ENCODE measurements at places on chromosomes 3 and 15.
A peak's percentile ranks its signal among the peaks of the same experiment; 100 is the strongest.

DNA sequence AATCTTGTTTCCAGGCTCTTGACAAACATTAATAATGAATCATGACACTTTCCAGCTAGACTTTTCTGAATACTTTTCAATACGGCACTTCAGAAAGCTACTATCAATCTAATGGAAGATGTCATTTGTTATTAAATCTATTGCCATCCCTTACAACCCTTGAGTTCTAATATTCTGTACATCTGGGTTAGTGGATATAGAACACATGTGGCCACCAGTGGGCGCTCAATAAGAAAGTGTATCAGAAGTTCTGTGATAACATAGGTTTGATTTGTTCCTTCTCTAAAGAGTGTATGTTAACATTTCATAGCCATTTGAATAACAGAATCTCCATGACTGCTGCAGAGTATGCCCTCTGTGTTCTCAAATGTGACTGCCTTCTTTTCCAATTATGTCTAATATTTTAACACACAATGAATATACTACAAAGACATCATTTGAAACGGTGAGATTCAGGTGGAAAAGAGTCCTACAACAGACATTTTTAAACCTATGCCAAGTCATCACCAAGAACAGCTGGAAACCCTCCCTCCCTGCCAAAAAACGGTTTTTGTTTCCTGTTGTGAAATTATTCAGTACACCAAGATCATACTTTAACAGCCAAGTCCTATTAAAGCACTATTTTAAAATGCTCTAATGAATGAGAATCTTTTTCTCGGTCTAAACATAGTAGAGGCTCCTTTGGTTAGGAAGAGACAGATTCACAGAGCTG, 22.2 kb downstream of the ALDH1A2 start:
- DNase-seq: no peak

- no peak for DNase-seq
These were observed 114.2 kb downstream of the EBLN2 start for GRCh38 chr3:73175698-73176097.

GRCh38 chr3:111210003-111210711, 138.5 kb downstream of the NECTIN3 start:
- no peak for DNase-seq

- peak; percentile 28 for DNase-seq
These were observed 73.5 kb downstream of the MGLL start for GRCh38 chr3:127748754-127749327.

DNA sequence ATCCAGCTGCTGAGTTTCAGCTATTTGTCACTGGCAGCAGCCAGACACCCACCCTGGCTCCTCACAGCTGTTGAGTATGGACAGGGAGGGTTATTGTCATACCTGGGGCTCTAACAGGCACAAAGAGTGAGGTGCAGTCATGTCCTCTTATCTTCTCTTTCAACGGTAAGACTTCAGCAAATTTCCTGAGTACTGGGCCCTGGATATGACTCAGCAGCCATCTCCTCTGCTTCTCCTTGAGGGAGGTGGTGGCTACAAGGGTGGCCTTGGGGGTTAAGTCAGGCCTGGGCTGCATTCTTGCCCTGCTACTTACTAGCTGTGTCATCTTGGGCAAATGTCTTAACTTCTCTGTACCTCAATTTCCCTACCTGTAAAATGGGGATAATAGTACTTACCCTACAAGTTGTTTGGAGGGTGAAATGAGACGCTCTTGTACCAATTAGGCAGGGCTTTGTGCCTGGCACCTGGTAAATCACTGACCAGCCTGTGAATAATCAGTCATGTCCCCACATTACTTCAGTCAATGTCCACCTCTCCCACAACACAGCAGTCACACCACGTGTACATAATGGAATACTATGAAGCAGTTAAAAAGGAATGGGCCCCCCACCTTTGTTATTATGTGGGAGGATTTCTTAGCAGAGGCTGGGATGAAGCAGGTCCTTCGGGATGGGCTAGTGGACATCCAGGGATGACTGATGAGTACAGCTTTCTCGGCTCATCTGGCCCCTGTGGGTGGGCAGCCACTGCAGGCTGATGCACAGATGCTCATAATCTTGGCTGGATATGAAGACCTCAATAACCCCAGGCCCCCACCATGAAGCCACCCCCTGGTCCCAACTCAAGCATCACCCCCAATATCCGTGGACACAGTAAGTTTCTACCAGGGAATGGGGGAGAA, 528.8 kb downstream of the SHQ1 start:
- no peak for DNase-seq

DNA sequence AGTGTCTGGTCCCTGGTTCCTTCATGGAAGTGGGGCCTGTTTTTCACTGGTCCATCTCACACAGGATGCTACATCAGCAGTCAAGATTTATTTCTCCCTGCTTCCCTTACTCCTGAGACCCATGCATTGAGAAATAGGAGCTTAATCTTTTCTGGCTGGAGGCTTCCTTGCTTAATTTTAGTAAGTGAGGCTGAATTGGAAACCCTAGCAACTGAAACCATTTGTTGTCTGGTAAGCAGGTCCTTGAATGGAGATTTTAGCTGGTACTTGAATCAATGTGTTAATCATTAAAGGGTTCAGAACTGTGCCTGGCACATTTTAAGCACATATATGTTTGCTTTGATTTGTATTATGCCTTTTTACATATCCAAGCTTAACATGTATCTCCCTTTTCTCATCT, 20.2 kb upstream of the MEF2A start:
- DNase-seq: no peak

- no peak for DNase-seq
These were observed 2.6 kb downstream of the ZBTB47 start for GRCh38 chr3:42655980-42656679.

GRCh38 chr3:126415661-126416591, 21.2 kb downstream of the CFAP100 start:
- DNase-seq: peak; percentile 3

- peak; percentile 57 for DNase-seq
These were observed 37.3 kb upstream of the RFTN1 start for GRCh38 chr3:16550676-16551341.

DNA sequence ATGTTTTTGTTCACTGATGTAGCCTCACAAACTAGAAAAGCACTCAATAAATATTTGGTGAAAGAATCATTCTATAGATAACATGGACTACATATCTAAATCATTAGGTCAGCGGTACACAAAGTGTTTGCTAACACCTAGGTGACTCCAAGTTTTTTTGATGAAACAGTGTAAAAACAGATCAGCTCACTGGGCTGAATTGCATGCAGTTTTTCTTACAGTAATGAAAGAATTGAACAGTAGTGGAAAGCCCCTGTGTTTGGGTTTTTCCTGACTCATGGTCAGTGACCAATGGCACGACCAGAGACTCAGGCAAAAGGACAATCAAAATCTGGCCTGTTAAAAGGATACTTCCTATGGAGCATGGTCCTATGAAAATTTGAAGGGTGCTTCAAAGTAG, 384.3 kb upstream of the EPHA6 start:
- DNase-seq: no peak

GRCh38 chr3:31810991-31811433, 170.1 kb downstream of the OSBPL10 start:
- DNase-seq: no peak

GRCh38 chr15:81343371-81343770, 19.4 kb upstream of the STARD5 start:
- no peak for DNase-seq

GRCh38 chr3:176807938-176808337, 389.3 kb downstream of the TBL1XR1 start:
- DNase-seq: no peak

DNA sequence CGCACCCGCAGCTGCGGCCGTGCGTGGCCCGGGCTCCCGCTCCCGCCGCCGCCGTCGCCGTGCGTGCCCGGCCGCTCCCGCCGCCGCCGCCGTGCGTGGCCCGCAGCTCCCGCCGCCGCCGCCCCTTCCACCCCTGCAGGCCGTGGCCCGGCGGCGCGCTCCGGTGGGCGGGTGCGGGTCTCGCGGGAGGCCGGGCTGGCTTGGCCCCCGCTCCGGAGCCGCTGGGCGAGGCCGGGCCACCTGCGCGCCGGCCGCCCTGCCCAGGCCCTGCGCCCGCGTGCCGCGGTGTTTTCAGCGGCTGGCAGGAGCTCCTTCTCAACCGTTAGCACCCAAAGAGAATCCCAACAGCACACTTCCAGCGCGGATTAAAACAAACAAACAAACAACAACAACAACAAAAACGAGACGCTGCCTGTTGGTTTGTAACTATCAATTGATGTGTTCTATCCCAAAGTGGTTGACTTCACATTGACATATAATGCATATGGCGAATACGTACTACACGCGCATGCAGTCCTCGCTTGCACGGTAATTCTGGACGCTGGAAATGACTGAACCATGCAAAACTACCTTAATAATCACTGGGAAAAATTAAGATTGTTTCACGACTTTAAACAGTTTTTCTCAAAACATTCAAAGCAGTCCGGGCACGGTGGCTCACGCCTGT, 113.7 kb upstream of the GOLGA8J start:
- DNase-seq: no peak

- DNase-seq: no peak
These were observed 112.9 kb downstream of the FHIT start for GRCh38 chr3:61138401-61138800.

GRCh38 chr3:55630921-55631299, 143.8 kb upstream of the WNT5A start:
- DNase-seq: no peak

DNA sequence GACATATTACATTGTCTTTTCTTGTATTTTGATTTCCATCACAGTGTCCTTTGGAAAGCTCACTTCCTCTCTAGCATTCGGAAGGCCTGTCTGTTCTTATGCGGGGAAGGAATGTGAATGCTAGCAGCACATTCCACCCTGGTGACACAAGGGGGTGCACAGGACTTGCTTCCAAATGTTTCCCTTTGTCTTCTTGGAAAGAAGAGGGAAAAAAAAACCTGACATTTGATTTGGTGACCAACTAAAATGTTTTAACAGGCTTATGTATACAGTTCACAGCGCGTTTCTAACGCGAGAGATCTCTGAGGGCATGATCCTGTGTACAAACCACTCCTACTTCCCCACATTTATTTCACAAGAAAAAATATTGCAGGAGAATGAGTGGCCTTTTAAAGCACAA, 107.6 kb upstream of the FXR1 start:
- DNase-seq: no peak

GRCh38 chr3:197029511-197030167, at the start of gene MELTF:
MELTF (minus strand) TSS chr3:197029817; CDS start chr3:197029702, 115 bp downstream.
- DNase-seq: peak; percentile 21
